ENCODE measurements at places on chromosomes 12 and 14.

DNA sequence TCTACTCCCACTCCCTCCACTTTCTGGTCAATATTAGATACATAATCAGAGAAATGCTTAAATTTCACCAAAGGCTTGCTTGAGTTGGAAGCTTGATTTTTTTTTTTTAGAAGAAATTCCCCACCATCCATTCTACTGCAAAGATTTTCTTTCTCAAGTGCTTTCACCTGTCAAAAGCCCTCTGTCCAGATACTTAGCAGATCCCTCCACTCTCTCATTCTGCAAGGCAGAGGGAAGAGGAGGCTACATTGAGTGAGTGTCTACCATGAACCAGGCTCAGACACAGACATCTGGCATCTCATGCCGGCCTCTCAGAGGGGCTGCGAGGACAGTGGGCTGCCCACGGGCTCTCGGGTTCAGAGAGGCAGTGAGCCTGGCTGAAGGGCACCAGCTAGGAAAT lies 127.6 kb upstream of the GSC start:
- DNase-seq: no peak

DNA sequence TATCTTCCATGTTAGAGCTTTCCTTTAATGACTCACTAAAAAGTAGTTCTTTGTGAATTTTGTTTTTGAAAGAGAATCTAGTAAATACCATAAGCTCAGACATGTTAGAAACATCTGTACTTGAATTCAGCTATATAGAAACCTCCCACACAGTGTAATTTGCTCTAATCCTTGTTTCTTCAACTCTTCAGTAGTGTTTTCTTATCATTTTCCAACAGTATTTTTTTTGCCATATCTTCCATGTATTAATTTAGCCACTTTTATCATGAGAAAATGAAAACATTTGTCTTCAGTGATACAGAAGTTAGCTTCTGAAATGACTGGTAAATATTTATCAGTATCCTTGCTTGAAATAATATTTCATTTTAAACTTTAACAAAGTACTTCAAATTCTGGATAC lies 73.6 kb downstream of the ARID2 start:
- DNase-seq: no peak

- no peak for DNase-seq
Measured at GRCh38 chr12:72015895-72016294, 77.2 kb downstream of the TPH2 start.

DNA sequence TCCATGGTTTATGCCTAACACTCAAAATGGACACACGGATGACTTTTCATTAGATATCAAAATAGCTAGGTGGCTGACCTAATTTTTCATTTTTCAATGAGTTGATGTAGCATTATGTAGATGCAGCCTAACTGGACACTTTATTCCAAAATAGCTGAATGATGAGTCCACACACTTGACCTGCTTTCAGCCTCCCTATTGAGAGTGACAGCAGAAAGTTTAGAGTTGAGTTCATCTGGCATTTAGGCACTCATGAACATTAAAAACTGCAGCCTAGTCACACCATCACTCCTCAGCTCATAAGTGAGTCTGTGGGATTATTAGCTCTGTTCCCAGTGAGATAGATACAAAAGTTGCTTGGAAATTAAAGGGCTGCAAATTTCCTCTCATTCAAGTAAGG lies 307.3 kb upstream of the PRKD1 start:
- no peak for DNase-seq

- no peak for DNase-seq
Measured at GRCh38 chr12:8676651-8677050, 14.0 kb upstream of the MFAP5 start.

DNA sequence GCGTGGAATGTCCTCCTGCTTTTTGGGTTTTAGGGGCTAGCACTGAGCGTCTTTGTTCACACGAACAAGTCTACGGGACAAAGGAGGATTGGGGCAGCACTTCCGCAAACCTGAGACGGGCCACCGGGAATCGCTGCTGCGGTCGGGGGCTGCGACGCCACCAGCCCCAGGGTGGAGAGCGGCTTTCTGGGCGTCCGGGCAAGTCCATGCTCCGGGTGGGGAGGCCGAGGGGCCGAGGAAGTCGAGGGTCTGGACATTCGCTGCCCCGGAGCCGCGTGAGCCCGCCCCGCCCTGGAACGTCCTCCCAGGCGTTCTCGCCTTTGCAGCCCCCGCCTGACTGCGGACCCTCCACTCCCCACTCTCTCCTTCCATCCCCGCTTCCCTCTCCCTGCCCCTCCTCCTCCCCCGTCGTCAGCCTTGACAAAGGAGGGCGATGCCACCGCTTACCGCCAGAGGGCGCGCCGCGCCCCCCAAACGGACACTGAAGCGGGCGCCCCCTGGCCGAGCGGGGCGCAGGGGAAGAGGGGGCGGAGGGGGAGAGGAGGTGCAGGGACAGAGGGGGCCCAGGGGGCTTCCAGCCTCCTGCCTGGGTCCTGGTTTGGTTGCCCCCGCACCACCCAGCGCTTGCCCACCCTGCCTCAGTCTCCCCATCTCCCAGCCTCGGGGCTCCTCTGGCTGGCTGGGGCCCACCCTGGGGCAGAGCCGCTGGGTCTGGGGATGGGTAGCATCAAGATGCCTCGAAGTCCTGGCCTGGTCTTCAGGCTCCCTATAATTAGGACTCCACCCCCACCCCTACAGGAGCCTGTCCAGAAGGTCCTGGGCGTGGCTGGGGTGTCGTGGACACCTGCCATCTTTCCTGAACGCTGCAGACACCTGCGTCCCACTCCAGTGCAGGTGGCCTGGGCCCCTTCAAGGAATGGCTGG lies 39.1 kb upstream of the INF2 start:
- DNase-seq: no peak

GRCh38 chr14:74867673-74868072 lies 8.3 kb downstream of the PROX2 start:
- DNase-seq: no peak

GRCh38 chr14:92729634-92730358 lies 18.6 kb downstream of the LGMN start:
- DNase-seq: peak; percentile 65

- DNase-seq: no peak
Measured at GRCh38 chr12:115023279-115024265, 339.6 kb upstream of the TBX3 start.

- no peak for DNase-seq
Measured at GRCh38 chr12:15709551-15709950, 79.6 kb downstream of the EPS8 start.

DNA sequence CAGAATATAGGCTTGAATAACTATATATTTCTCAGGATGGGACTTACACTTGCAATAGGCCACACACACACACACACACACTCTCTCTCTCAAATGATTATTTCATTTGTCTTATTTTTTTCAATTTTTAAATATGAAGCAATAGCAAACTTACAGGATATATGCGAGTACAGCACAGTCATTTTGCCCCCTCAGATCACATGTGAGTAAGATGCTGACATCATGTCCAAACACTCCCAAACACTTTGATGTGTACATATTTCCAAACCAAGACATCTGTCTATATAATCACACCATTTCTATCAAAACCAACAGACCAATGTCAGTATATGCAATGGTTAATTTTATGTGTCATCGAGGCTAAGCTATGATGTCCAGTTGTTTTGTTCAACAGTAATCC lies 1535.9 kb upstream of the FLRT2 start:
- no peak for DNase-seq

- DNase-seq: no peak
Measured at GRCh38 chr12:75634244-75635222, 123.1 kb upstream of the KRR1 start.

GRCh38 chr12:64318605-64319004 lies 72.0 kb downstream of the C12orf56 start:
- DNase-seq: no peak

DNA sequence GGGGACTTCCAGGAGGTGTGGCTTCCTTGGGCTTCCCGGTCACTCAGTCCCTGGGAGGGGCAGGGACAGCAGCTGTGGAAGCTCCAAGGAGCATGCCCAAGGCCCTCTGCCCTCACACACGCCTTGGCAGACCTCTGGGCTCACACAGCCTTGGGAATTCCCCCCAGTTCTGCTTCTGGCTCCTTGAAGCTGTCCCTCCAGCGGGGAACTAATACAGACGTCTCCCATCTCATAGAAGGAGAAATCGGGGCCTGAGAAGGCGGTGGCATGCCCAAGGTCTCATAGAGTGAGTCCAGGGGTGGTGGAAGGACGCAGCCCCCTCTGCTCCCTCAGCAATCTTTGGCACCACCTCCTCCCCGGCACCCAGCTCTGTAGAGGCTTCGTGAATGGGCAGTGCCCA lies 15.7 kb upstream of the TMEM119 start:
- DNase-seq: no peak

GRCh38 chr12:50248883-50249282 lies 34.4 kb downstream of the LIMA1 start:
- DNase-seq: no peak

GRCh38 chr12:57105011-57105753 lies 6.0 kb downstream of the STAT6 start:
- DNase-seq: no peak

- no peak for DNase-seq
Measured at GRCh38 chr14:59271734-59272133, 83.3 kb downstream of the DAAM1 start.

- DNase-seq: no peak
Measured at GRCh38 chr14:31257244-31257553, 49.6 kb upstream of the HECTD1 start.

DNA sequence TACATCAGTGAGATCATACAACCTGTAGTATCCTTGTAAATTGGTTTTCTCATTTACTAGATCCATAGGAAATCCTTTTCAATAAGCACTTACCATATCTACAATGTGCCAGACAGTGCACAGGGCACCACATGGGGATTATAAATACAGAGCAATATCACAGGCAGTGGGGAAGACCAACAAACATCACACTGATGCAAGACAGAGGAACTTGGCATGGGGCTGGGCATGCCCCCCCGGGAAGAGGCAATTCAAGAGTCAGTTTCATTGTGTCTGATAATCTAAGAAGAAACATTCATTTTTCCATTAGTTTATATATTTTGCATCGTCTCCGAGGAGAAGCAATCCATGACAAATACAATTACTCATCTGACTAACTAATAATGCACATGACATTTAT lies 16.2 kb downstream of the NT5DC3 start:
- no peak for DNase-seq

- no peak for DNase-seq
Measured at GRCh38 chr14:38743966-38744584, 359.0 kb downstream of the SEC23A start.

GRCh38 chr14:65565948-65566347 lies 153.4 kb downstream of the FUT8 start:
- DNase-seq: no peak

- no peak for DNase-seq
Measured at GRCh38 chr12:45355730-45356129, 139.8 kb downstream of the ANO6 start.

DNA sequence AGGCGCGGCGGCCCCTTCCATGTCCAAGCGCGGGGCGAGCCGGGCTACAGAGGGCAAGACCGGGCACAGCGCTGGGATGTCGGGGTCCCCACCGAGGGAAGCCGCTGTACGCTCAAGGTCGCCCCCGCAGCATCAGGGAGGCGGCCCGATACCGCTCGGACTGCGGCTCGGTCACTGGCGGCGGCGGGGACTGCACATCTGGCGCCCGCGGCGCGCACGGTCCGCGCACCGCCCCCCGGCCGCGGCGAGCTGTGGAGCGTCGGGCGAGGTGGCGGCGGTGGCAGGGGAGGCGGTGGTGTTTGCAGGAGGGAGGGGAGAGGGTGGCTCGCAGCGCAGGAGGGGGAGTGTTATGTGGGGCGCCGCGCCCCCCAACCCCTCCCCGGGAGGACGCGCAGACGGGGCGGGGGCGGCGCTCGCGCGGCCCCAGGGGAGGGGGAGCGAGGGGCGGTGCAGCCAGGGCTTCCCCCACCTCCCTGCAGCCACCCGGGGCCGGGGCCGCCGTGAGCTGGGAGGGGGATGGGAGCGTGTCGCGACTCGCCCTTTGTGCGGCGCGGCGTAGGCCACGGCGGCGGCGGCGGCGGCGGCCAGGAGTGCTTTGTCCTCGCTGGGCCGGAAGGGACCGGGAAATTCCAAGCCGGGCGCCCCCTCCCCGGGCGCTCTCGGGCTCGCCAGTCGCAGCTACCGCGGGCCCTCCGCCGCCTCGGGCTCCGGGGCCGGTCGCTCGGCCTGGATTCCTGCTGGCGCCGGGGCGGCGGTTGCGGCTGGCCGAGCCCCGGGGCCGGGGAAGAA lies at the start of gene NUAK1:
NUAK1 (minus strand) TSS at position 322 of the 789 bp plus-strand sequence; CDS start at position 21, 301 bp downstream.
- DNase-seq: no peak

DNA sequence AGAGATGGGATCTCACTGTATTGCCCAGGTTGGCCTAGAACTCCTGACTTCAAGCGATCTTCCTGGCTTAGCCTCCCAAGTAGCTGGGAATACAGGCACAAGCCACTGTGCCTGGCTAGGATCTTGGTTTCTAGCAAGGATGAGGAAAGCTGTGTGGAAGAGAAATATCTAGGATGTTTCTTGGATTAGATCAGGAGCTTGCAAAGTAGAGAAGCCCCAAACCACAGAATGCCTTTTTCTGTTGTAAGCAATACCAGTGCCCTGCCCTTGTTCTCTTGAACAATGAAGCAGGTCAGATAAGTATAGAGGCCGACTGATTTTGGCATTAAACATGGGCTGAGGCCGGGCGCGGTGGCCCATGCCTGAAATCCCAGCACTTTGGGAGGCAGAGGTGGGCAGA lies 44.3 kb upstream of the STRN3 start:
- DNase-seq: peak; percentile 91

DNA sequence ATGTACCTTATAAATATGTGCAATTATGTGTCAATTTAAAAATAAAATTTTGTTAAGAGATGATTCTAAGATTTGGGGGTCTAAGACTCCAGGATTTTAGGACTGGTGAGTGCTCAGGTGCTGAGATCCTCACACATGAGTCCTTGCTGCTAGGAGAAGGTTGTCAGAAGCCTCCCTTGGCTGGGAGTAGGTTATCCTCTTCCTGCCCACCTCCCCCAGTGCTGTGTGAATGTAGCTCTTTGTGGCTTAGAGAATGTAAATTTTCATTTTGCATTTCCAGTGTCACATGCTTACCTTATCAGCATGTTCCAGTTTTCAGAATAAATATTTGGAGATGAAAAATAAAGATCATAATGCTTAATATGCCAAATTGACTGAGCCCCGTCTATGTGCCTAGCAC lies 114.2 kb upstream of the MDM1 start:
- no peak for DNase-seq

GRCh38 chr12:5371631-5372030 lies 60.3 kb upstream of the NTF3 start:
- DNase-seq: no peak

DNA sequence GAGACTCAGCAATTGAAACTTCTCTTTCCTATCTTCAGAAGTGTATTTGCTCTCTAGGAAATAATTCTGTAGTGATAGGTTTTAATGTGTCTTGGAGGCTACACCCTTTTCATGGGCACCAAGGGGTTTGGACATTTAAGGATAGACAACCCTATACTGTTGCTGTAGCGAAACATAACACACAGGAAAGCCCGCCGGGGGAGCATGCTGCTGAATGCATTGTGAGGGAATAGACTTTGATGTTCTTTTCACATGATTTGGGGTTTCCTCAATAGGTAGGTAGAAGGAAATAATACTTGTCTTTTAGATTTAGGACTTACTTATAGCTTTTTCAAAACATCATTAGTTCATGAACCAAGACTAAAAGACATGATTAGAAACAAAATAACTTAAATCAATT lies 97.0 kb downstream of the PELI2 start:
- no peak for DNase-seq
